NB4 (cell line): ENCODE measurements at places on chromosomes 3 and 15.

- no peak for DNase-seq
Observed at GRCh38 chr15:60766391-60767128, 287.6 kb upstream of the ICE2 start.

- DNase-seq, result no peak
Observed at GRCh38 chr3:103446953-103447629, 1012.3 kb downstream of the ZPLD1 start.

- DNase-seq, result no peak
Observed at GRCh38 chr15:55990998-55991397, 2.4 kb downstream of the NEDD4 start.

DNA sequence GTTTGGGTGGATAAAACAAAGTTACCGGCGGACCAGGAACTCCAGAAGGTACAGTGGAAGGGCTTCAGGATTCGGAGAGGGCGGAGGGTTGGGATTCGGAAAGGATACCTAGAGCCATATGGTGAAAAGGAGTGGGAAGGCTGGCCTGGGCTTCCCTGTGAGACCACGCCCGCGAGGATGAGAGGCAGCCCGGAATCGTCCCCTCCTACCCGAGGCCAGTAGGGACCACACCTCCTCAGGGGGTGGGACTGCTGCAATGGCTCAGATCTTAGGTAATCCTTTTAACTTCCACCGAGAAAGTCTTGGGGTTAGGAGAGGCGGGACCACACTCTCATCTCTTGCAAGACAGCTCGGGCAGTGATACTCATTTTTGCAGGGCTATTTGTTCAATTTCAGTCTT, 511.3 kb downstream of the OCA2 start:
- peak; percentile 9 for DNase-seq

DNA sequence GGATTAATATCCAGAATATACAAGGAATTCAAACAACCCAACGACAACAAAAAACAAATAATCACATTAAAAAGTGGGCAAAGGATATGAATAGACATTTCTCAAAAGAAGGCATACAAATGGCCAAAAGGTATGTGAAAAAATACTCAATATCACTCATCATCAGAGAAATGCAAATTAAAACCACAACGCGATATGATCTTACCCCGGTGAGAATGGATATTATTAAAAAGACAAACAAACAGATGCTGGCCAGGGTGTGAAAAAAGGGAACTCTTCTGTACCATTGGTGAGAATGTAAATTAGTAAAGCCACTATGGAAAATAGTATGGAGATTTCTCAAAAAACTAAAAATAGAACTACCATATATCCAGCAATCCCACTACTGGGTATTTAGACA, 43.5 kb upstream of the MEF2A start:
- no peak for DNase-seq

- peak; percentile 97 for DNase-seq
Observed at GRCh38 chr3:52670621-52671521, 14.8 kb downstream of the PBRM1 start.

DNA sequence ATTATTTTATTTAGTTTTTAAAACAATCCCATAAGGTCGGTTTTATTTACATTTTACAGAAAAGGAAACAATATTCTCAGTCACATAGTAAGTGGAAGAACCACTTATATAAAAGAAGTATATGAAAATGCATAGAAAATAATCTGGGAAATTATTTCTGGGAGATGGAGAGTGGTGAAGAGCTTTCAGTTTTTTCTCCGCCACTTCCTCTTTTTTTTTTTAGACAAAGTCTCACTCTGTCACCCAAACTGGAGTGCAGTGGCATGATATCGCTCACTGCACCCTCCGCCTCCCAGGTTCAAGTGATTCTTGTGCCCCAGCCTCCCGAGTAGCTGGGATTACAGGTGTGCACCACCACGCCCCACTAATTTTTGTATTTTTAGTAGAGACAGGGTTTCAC, 21.2 kb downstream of the RAD51 start:
- DNase-seq, result no peak

- no peak for DNase-seq
Observed at GRCh38 chr15:68638953-68639515, 60.2 kb downstream of the CORO2B start.

GRCh38 chr15:36757189-36757814, 177.9 kb downstream of the CDIN1 start:
- peak; percentile 88 for DNase-seq

GRCh38 chr15:65994832-65995231, 125.5 kb downstream of the RAB11A start:
- DNase-seq, result no peak

DNA sequence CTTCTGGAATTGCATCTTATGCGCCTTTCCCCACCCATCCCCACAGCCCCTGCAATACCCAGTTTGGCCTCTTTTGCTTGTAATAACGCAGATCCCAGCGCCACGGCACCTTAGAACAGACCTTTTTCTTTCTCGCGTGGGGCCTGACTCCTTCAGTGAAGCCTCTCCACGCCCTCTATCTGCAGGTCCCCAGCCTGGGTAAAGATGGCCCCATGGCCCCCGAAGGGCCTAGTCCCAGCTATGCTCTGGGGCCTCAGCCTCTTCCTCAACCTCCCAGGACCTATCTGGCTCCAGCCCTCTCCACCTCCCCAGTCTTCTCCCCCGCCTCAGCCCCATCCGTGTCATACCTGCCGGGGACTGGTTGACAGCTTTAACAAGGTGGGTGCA, 594 bp downstream of the CRELD1 start:
- peak; percentile 59 for DNase-seq
